Putamen (tissue), 1 donor: ENCODE measurements at places on chromosomes 7 and 10.

- no peak for DNase-seq
These were observed 115.0 kb upstream of the TEX47 start for GRCh38 chr7:88910516-88910915.

DNA sequence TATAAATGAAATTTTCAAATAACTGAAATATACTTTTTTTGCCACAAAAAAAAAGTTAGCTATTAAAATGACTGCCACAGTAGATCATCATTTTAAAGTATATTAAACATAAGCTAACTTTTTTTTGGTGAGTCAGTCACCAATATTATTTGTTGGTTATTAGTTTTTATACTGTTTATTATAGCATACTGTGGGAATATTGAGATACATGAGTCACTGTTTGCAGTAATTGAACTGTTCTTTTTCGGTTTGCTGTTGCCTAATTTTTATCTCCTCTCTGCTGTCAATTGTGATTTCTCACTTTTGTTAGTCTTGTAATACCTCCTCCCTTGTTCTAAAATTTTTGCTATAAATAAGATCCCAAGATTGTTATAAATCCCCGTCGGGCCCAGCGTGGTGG lies 45.7 kb downstream of the BTAF1 start:
- no peak for DNase-seq

DNA sequence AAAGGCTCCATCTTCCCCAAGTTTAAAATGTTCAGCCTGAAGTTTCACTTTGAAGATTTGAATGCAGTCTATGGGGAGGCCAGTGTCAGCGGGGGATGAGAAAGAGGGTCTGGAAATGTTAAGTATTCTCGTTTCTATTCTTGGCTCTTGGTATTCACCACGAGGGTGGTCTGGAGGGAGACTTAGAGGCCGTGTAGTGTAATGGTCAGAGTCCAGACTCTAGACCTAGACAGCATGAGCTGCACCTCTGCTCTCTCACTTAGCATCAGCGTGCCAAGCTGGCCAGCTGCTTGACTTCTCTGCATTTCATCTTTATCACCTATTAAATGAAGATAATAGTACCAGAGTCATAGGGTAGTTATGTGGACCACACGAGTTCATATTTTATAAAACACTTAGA lies 57.9 kb downstream of the MKX start:
- DNase-seq = no peak

- DNase-seq = no peak
These were observed 7.4 kb downstream of the CREB5 start for GRCh38 chr7:28419716-28420115.

- no peak for DNase-seq
These were observed 30.1 kb downstream of the VPS41 start for GRCh38 chr7:38878694-38879457.

DNA sequence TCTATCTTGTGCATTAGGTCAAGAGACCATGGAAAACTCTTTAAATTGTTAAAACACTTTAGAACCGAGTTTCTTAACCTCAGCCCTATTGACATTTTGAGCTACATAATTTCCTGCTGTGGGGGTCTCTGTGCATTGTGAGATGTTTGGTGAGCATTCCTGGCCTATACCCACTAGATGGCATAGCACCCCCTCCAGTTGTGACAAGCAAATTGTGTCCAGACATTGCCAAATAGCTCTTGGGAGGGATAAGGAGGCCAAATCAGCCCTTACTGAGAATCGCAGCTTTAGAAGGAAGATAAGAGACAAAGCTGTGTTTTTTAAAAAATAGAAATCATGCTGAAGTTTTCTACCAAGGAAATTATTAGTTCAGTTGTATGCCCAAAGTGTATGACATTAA lies 1158.5 kb upstream of the C7orf33 start:
- peak; percentile 60 for DNase-seq

- no peak for DNase-seq
These were observed 3.7 kb upstream of the UPP1 start for GRCh38 chr7:48085433-48085791.

- DNase-seq = no peak
These were observed 124.0 kb downstream of the TRRAP start for GRCh38 chr7:99002148-99002826.

- no peak for DNase-seq
These were observed 114.6 kb upstream of the AGK start for GRCh38 chr7:141436575-141437075.

DNA sequence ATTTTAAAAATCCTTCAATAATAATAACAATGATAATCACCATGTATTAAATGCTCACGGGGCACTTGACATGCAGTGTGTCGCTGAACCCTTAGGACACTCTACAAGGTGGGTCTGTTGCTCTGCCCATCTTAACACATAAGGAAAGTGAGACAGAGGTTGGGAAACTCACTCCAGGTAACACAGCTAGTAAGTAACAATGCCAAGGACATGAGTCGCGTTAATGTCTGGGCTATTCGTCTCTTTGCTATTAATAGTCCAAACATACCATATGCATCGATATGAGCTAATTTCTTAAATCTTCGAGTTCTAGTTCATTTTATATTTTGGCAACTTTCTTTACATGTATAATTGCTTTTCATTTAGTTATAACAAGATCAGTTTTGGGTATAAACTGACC lies 79.5 kb downstream of the BEND7 start:
- no peak for DNase-seq

- DNase-seq = no peak
These were observed 86.5 kb downstream of the NT5C2 start for GRCh38 chr10:103106539-103106938.

DNA sequence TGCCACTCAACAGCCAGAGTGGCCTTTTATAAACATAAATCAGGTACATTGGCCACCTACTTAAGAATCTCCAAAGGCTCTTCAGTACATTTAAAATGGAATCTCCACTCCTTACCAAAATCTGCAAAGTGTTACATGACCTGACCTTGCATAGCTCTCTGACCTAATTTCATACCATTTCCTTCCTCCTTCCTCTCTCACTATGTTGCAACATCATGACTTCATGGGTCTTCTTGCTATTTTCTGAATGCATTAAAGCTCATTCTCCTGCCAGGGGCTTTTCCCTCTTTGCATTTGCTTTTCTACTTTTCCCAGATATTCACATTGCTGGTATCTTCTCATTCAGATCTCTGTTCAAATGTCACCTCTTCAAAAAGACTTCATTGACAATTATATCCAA lies 22.1 kb upstream of the PPP1R17 start:
- DNase-seq = no peak

- DNase-seq = no peak
These were observed 157.4 kb downstream of the SKIDA1 start for GRCh38 chr10:21368022-21368582.

DNA sequence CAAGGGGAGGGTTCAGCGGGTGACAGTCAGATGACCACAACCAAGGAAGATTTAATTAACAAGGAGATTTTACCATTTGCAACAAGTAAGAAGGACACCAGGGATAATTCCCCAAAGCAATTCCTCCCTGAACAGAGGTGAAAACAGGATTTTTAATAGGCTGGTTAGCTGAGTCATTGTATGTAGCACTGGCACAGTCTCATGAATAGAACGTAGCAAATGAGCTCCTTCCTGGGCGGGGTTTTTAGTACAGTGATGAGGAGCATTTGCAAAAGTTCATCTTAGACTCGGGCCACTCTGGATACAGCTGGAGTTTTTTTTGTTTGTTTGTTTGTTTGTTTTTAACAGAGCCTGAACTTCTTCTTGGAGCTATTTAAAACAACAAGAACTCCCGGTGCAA lies 39.0 kb downstream of the TAC1 start:
- DNase-seq = no peak

GRCh38 chr7:157676001-157676400 lies 339.2 kb downstream of the DNAJB6 start:
- no peak for DNase-seq

DNA sequence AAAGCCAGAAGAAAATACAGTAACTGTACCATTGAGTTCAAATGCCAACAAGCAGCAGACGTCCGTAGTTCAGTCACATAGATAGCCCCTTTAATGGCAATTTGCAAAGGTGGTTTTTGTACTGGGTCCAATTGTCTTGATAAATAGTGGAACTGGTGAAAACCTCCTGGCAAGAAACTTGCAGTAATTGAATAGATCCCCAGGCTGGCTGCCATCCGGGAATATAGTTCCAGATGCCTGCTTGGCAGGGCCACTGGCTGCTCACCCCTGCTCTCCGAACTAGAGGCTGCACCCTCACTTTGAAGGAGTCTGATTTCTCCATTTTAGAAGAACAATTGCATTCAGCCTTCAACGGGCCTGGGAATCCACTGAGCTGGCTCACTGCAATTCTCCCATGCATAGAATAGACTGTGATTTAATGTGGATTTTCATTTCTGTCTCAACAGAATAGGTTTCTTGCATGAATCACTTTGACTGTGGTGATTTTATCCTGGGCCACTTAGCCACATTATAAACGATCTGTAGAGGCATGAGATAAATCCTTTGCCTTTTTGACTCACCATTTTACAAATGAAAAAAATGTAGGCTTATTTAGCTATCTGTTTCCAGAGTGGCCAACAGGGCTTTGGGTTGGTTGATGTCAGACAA lies 35.9 kb upstream of the ELMO1 start:
- no peak for DNase-seq

DNA sequence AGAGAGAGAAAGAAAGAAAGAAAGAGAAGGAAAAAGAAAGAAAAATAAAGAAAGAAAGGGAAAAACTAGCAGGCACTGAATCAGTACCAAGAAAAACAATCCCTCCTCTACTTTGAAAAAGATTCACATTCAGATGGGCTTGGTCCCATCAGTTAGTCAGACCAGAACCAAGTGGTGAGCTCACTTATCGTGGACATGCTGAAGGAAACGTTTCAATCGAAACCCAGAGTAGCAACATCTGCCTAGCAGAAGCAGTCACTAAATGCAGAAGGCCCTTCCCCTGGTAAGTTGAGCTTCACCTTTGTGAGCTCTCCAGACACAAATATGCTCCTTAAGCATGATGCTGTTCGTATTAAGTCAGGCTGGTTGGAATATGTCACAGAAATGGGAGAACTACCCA lies 167.7 kb downstream of the TRIL start:
- DNase-seq = no peak

- no peak for DNase-seq
These were observed 339.0 kb downstream of the RNLS start for GRCh38 chr10:88243836-88244730.

DNA sequence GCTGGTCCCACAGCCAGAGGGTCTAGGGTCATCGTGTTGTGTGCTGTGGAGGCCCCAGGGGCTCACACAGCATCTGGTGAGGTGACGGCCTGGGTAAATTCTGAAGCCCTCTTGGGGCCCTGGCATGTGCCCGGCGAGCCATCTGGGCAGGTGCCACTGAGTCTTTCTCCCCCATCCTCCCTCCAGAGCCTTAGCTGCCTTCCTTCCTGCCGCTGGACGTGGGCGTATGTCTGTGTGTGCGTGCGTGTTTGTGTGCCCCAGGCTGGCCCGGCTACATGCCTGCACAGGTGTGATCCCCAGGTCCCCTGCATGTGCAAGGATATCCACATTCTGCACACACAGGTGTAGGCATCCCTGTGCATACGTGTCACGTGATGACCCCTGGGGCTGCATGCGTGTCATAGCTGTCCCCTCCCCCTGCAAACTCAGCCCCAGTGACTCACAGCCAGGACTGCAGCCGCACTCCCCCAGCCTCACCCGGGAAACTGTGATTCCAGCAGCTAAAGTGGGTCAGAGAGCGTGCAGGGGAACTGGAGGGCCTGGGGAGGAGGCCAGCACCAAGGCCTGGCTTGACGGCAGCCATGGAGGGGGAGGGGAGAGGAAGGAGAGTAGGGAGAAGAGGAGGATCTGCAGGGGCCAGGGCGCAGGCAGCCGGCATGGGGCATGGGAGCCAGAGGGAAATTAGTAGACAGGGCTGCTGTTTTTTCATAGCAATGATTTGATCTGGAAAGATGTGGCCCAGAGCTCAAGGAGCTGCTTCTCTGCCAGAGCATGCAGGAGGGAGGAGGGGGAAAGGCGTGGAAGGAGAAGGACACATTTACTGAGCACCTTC lies 46.4 kb downstream of the ELFN1 start:
- no peak for DNase-seq

GRCh38 chr10:72337039-72337629 lies 17.6 kb downstream of the DNAJB12 start:
- DNase-seq = no peak

GRCh38 chr7:129607471-129608120 lies 3.9 kb upstream of the NRF1 start:
- DNase-seq = no peak
